ENCODE measurements at places on chromosomes 2 and 18.

DNA sequence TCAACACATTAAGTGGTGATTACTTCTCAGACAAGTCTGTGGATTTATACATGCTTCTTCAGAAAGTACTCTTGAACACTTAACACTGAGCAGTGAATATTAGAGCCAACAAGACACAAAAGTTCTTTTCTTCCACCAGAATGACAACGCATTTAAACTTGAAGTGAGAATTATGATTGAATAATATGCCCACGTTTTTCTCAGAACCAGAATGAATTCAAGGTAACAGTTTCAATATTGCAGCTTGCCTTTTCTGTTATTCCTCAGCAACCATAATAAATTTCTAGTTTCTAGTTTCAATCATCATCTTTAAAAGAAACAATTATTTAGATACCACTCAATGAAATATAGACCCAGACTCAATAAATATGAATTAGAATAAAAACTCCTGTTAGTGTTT is 547.0 kb downstream of the NUP35 start:
- no peak for DNase-seq

DNA sequence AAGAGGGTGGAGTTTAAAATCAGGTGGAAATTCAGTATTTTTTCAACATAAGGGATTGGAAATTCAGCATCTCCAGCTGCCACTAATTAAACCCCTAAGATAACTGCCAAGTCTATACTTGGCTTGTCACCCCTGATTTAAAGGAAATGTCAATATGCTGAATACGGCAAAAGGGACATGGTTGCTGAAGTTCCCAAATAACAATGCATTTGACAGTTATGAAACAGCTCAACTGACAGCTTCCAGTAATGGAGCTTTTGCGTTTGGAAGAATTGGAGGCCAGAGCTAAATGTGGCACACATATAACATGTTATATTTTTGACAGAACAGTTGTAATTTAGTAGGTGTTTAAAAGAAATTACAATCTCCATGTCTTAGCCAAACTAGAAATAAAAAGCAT is 1867.9 kb upstream of the LRRTM1 start:
- no peak for DNase-seq

- DNase-seq: no peak
Measured at GRCh38 chr18:46574000-46574742, 82.8 kb downstream of the LOXHD1 start.

DNA sequence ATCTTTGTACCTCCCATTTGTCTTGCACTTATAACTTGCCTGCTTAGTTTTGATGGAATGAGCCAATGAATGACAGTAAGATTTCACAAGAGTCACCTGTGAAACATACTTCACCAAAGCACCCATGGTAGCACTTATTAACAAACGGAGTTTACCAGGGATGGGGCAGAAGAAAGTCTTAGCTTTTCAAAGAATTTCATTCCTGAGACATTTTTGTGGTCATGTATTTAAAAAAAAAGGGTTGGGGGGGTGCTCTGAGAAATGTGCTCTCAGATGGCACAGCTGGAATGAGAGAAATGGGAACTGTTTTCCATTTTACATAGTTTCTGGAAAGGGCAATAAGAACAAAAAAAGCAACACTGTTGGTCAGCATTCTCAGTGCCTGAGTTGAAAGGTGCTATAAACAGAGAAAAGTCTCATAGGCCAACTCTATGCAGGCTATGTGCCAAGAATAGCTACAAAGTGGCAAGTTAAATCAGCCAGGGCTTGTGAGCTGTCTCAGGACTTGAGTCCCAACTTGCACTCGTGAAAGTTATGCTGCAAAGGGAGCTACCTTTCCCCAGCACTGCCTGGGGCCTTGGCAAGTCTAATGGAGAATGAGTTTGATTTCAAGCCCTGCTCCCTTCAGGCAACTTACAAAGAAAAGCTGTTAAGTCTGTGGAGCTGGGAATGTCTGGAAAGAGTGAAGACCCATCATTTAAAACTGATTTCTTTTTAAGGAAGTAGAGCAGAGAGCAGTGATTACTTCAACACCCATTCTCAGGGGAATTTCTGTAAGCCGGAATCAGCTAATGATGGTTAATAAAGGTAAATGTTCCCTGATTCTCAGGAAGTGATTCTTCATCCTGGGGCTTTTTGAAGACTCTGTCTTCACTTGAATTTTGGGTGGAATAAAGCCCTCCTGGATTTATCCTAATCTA is 170.6 kb downstream of the SLC8A1 start:
- DNase-seq: no peak

GRCh38 chr18:68439642-68440041 is 275.3 kb downstream of the TMX3 start:
- DNase-seq: no peak

DNA sequence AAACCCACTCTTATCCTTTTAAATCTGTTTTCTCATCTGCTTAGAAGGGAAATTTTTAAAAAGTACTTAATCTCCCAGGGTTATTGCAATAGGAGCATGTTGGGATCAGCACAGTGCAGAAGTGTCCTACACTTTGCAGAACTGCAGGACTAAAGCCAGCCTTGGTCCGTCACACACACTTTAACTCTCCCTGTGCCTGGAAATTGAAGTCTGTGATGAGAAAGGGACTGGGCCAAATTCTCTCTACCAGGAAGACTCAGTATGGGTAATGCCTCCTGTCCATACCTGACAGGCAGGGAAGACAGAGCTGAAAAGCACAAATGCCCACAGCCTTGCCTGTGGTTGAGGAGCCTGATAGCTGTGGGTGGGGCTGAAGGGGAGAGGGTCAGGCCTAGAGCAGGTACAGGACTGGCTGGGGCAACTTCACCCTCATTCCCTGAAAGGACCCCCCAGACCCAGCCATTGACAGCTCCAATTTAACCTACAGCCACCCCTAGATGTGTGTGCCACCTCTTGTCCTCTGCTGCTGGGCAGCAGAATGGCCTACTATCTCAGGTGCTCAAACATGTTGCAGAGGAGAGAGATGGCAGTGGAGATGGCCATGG is 377.2 kb upstream of the KLHL29 start:
- DNase-seq: no peak

DNA sequence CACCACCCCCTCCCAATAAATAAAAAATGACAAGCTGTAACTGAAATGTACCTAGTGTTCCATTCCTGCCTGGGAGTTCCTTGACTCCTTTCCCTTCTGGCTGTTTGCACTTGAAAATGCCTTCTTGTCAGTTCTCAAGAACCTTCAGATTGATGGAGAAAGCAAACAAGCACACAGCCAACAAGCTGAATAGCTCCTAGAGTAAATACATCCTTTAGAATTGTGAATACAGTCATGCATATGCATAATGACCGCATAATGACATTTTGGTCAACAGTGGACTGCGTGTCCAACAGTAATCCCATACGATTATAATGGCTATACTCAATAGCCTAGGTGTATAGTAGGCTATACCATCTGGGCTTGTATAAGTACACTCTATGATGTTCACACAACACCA is 97.0 kb downstream of the LYPD6 start:
- no peak for DNase-seq

- DNase-seq: no peak
Measured at GRCh38 chr2:239936838-239937581, 88.1 kb downstream of the NDUFA10 start.

DNA sequence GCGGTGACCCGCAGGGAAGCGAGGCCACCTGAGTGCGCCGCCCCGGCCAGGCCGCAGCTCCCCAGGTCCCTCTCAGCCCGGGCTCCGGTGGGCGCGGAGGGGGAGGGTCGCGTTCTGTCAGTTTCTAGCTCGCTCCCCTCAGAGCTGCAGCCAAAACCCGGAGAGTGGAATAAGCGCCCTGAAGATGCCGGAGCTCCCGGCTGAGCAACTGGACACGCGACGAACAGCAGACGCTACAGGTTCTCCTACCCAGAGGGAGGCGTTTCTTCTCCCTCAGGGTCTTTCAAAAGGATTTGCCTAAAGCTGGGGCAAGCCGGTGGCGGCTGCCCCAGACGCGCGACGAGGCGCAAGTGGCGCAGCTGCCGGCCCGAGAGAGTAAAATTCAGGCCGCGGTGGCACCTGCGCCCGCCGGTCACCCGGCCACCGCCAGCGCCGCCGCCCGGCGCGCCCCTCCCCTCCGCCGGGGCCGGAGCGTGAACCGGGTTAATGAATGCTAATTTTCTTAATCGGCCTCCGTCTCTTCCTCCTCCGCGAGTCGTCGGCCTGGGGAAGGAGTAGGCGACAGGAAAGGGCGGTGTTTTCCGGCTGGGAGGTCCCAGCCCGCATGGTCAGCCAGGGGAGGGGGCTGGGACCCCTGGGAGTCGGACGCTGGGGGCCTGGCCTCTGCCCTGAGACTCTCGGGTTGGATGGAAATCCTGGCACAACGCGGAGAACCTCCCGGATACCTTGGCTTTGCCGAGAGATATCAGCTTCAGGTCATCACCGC is 845 bp upstream of the CDC42EP3 start:
- peak; percentile 62 for DNase-seq

DNA sequence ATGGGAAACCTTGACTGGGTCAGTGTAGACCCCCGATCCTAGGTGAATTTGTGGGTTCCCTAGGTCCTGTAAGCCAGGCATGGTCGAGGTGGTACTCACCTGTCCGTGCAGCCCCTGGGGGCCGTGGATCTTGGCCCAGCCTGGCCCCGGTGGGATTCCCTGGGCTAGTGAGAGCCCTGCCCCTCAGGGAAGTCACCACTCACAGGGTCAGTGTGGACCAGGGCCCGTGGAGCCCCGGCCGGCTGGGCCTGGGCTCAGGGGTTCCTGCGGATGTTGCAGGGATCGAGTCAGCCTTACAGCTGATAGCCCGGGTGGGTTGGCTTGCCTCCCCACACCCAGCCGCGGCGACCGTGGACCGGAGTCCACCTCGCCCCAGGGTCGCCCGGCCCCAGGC is 528 bp downstream of the ATG9A start:
- DNase-seq: no peak

DNA sequence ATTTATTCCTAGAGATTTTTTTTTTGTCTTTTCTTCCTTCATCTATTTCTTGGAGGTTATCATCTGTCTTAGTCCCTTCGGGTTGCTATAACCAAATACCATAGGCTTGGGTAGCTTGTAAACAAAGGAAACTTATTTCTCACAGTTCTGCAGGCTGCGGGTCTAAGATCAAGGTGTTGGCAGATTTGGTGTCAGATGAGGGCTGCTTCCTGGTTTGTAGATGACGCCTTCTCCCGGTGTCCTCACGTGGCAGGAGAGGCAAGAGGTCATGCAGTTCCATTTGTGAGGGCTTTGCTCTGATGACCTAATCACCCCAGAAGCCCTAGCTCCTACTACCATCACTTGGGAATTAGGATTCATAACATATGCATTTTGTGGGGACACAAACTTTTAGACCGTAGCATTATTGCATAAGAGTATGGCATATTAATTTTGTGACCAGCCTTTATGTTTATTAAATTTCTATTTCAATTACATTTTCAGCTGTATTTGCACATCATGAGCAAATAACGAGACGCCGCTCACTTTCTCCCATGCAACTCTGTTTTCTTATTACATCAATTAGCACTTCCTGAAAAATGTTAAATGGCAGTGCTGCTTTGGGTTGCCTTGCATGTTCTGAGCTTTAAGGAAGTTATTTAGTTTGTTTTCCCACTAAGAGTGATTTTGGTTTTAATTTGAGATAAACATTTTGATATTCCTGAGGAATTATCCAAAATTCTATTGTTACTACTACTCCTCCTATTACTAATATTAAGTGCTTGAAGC is 246.4 kb upstream of the HDAC4 start:
- DNase-seq: no peak

DNA sequence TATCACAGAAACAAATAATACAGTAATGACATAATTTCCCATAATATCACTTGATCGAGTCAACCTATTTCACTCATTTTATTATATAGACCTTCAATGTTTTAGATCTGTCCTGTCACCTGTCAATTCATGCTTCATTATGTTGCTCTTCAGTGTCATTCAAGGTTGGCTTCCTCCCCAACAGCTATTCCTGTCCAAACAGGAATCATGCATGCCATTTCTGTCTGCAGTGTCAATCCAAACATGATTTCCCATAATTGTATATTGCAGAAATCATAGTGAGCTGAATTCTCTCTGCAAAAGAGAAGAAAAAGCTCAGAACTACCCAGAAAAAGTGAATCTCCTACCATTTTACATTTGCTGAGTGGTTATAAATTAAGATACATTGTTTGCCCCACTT is 628.6 kb downstream of the NR4A2 start:
- no peak for DNase-seq

DNA sequence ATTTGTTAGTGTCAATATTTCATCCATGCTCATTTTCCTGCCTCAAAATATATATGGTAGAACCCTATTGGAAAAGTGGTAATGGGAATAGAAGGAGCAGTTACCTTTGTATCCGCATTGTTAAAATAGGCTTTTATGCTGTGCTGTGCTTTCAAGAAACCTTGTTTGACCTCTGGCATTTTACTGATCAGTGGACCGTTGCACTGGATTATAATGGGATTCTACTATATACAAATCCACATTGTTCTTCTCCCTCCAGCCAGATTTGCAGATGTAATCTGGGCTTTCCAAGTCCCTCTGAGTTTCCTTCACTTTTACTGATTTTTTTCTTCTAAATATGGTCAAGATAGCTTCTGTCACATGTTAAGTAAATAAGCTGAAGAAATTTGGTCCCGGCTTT is 23.3 kb upstream of the FAM237A start:
- no peak for DNase-seq

DNA sequence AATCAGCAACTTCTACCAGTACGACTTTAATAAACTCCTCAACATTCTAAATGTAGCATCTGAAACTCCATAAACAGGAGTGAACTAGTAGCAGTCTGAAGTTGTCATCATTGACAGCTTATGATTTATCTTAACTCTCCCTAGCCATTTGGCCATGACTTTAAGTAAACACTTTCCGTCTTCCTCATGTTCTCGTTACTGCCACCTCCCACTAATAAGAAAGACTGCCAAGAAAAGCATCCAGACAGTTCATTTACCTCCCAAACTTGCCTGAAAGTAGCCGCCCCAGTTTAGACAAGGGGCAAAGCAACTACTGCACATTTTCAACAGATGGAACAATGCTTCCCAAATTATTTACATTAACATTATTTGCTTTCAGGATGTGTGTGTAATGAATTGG is 287.5 kb downstream of the OSR1 start:
- DNase-seq: no peak

DNA sequence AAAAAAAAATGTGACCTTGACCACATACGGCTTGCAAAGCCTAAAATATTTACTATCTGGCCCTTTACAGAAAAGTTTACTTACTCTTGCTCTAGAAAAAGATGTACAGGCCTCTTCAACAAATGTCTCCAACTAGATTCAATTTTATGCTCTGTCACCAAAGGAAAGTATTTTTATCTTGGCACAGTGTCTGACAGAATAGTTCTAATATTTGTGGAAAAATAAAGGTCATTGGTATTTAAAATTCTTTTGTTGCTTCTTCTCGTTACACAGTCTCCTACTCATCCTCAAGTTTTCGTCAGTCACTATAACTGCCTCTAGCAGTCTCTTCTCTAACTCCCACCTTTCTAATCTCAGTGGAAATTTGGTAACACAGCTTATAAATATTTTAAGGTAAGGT is 1.4 kb downstream of the RBKS start:
- no peak for DNase-seq

GRCh38 chr2:226660526-226660925 is 139.1 kb downstream of the IRS1 start:
- no peak for DNase-seq

DNA sequence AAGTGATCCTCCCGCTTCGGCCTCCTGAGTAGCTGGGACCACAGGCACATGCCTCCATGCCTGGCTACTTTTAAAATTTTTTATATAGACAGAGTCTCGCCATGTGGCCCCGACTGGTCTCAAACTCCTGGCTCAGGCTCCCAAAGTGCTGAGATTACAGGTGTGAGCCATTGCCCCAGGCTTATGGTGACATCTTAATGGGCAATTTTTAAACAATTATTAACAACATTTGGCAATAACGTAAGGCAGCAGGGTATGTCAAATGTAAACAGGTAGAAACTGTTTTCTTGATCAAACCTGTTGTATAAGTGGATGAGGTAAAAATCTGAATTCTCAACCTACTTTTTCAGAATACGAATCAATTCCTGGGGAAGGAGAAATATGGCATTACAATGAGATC is 11.0 kb downstream of the FECH start:
- DNase-seq: no peak
